ENCODE measurements at places on chromosomes 5 and 9.

GRCh38 chr5:181281984-181282316 lies 21.0 kb upstream of the TRIM52 start:
- no peaks in the 10 kb centered on the region for H3K27me3 ChIP-seq
- H3K4me1 ChIP-seq, result no peaks in the 10 kb centered on the region
- no peak overlapping the region for H3K27ac ChIP-seq
- DNase-seq, result no peak

- no peaks in the 10 kb centered on the region for H3K36me3 ChIP-seq
- no peak overlapping the region for H3K4me3 ChIP-seq
- H3K4me1 ChIP-seq, result no peaks in the 10 kb centered on the region
- no peak overlapping the region for H3K27ac ChIP-seq
Measured at GRCh38 chr5:159243385-159243784, 19.7 kb upstream of the UBLCP1 start.

GRCh38 chr5:33809936-33810335 lies 81.9 kb downstream of the ADAMTS12 start:
- H3K4me1 ChIP-seq, result no peaks in the 10 kb centered on the region
- no peaks in the 10 kb centered on the region for H3K36me3 ChIP-seq
- H3K27ac ChIP-seq, result no peak overlapping the region
- H3K4me3 ChIP-seq, result no peak overlapping the region

DNA sequence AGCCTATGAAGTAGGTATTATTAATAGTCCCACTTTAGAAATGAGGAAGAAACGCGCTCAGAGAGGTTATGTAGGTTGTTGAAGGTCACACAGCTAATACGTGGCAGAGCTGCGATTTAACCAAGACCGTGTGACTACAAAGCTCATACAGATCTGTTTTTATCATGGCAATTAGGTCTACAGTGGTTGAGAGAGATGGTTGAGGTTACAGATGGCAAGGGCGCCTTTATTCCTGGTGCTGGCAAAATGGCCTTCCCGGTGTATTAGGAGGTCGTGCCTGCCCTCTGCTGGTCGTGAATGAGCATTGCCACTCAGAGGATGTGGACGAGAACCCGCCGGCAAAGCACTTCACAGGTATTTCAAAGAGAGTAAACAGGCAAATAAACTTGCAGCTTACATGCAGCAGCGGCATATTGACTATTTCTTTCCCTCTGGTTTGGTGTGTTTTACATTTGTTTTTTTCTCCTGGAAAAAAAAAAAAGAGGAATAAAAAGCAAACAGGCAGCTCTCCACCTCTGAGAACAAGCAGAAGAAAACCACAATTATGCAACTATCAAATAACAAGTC lies 65.3 kb upstream of the EGFLAM start:
- no peak overlapping the region for H3K27ac ChIP-seq
- H3K4me1 ChIP-seq, result no peaks in the 10 kb centered on the region
- H3K4me3 ChIP-seq, result no peak overlapping the region
- H3K27me3 ChIP-seq, result no peaks in the 10 kb centered on the region
- DNase-seq, result peak; percentile 22

DNA sequence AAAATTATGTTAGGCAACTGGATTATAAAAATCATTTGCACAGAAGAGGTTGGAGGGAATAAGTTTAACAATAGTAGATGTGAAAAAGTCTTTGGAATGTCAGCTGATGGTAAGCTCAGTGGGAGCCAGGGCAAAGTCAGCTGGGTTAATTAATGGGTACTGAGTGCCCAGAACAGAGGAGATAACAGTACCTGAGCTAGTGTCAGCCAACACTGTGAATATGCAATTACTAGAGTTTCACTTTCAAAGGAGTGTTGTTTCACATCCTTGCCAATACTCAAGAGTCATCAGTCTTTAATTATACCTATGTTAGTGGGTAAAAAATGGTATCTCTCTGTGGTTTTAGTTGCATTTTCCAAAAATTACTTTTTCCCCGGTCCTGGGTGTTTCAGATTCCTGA lies 135.1 kb downstream of the KIF4B start:
- H3K27ac ChIP-seq, result no peak overlapping the region
- no peaks in the 10 kb centered on the region for H3K27me3 ChIP-seq
- DNase-seq, result no peak
- no peak overlapping the region for H3K4me3 ChIP-seq
- no peaks in the 10 kb centered on the region for H3K36me3 ChIP-seq

All from Peyer's patch (tissue), 4 donors.